ENCODE measurements at places on chromosomes 5 and 9.

DNA sequence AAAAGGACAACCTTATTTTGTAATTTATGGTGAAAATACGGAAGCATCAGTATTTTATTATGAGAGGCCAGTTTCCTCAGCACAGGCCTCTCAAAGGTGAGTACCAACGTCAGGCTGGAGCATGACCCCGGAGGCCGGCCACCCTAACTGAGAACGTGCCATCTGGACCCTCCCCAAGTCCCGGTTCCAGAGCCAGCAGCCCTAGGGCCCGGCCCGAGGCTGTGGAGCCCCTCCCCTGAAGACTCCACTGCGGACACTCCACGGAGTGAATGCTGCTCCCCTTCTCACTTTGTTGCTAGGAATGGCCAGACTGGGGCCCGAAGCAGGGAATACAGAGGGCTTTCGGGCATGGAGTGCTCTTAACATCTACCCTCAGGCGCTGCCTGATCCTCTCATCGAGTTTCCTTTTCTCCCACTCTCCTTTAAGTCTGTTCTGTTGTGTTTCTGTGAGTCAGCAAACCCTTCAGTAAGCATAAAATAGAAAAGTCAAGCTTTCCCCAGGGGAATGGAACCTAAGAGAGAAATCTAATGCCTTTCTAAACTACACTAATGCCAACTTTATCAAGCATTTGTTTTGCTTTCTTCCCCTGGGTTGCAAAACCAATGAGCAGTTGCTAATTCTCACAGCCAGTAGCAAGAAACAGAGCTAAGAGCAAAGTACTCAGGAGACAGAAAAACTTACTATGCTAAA is 4.5 kb downstream of the BRD9 start:
- DNase-seq, result no peak

- DNase-seq, result no peak
Observed at GRCh38 chr9:90308691-90309090, 333.9 kb downstream of the DIRAS2 start.

DNA sequence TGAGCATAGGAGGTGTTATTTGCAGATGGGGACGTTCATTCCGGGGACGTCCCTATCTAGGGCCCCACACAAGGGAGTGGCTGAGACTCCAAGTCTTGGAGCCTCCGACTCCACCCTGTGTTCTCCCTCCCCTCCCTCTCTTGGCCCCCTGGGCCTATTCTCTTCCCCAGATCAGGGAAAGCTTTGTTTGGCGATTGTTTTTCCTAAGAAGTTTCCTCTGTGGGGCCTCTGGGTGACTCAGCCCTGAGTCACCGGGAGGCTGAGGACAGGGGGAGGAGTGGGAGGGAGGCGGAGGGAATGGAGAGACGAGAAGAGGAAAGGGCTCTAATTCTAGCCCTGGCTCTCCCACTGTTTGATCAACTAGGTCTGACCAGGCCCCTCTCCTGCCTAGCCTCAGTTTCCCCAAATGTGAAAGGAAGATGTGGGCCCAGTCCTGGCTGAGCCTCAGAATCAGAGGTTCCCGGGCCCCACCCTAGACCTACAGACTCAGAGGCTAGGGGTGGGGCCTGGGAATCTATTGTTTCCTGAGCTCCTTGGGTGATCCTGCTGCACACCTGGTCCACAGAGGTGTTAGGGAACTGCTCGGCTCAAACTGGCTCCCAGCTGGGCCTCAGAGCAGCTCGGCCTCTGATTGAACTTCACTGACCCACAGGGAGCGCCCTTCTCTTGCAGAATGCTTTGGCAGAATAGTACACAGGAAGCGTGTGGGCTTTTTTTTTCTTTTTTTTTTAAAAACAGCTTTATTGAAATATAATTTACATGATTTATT is 19.2 kb downstream of the GSN start:
- DNase-seq, result no peak

DNA sequence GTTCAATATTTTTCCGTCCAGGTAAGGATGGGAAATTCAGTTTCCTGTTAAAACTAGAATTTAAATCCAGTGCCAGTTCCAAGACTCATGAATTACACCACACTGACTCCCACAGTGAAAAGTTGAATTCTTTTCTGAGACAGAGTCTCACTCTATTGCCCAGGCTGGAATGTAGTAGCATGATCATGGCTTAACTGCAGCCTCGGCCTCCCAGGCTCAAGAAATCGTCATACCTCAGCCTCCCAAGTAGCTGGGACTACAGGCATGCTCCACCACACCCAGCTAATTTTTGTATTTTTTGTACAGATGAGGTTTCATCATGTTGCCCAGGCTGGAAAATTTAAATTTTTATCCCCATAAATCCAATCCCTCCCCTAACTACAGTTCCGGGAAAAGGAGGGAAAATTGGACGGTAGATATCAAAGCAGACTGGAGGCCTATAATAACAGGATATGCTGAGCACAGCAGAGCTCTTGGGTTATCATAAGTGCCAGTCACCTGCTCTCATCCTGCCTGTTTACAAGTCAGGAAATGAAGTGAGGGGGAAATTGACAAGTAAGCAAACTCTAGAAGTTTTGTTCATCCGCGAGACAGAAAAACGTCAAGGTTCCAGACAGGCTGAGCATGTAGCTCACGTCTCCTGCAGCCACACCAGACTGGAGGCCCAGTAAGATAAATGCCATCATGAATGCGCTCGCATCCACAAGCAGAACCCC is 105.7 kb downstream of the UGCG start:
- DNase-seq, result no peak

- no peak for DNase-seq
Observed at GRCh38 chr9:138048184-138048583, 170.6 kb downstream of the CACNA1B start.

GRCh38 chr9:92291577-92291976 is 1.9 kb downstream of the IARS1 start:
- no peak for DNase-seq

GRCh38 chr9:133674091-133674490 is 37.9 kb downstream of the DBH start:
- no peak for DNase-seq

DNA sequence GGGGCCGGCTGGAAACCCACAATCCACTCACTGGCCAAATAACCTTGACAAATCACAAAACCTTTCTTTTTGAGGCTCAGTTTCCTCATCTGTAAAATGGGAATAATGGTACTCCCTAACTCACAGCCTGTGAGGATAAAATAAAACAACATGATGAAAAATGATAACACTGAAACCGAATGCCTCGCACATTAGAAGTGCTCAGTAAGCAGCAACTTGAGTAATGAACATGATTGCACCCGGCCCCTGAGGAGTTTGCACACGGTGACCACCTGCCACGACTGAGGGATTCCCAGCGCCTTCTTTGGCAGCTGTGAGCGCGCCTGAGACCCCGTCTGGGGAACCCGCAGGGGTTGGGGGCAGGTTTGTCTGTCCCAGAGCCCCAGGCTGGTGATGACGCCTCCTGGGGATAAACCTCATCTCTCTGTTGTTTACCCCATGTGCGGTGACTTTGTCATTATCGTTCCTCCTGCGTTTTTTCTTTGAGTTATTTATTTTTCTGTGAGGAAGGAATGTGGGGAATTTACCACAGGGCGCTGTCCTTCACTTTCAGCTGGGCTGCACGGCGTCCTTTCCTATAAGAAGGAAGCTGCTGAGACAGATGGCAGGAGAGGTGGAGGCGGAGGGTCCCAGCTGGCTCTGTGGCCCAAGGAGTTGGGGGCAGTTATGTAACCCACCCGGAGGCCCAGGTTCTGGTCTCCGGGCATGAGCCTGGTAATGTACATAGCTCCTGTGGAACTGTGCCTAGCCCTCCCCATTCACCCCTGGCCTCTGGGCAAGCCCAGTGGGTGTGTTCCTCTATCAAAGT is 3.0 kb upstream of the SYNPO start:
- DNase-seq, result no peak

GRCh38 chr5:3300726-3301125 is 294.9 kb upstream of the IRX1 start:
- DNase-seq, result no peak

DNA sequence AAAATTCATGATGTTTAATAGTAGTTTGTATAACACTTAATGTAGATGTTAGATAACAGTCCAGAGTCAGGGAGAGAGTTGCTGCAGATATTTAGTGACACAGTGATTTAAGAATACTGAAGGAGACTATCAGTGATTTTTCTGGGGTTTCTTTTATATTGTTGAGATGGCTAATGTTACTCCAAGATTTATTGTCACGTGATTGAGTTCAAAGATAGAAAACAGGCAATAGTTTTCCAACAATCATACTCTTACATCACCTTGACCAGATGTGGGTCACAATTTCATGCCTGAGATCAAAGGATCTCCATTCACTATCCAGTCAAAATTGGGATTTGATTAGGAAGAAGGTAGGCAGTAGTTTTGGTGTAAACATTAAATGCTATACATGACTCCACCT is 580.0 kb upstream of the ARRDC3 start:
- no peak for DNase-seq

DNA sequence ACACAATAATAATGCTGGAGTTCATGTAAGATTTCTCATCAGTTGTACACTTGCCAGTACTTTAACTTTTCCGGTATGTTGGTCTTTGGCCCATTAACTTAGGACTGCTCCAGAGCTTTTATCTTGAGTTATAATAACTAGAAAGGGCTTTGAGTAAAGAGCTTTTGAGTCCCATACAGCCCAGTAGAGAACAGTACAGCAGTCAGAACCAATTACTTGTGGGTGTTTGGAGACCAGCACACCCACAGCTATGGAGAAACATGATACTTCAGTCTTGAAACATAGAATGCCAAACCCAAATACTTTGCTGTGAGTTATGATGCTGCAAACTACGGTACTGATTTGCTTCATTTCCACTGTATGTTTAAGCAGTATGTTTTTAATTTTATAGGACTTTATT is 374.3 kb downstream of the CCDC171 start:
- no peak for DNase-seq

GRCh38 chr5:60960591-60960990 is 15.6 kb downstream of the NDUFAF2 start:
- no peak for DNase-seq

DNA sequence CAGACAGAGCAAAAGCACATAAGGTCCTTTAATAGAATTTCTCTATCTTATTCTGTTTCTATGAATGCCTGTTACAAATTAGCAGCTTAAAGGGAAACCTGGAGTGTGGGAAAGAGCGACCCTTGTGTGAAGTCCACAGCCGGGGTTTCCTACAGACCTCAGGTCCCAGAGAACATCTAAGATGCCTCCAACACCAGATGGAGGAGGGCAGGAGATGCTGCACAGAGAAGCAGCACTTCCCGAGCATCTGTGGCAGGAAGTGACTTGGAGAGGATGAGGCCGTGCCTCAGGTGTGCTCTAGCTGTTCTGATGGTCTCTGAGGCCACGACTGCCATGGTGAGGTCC is 26.8 kb downstream of the IRF1 start:
- DNase-seq, result no peak

- no peak for DNase-seq
Observed at GRCh38 chr9:71770170-71770569, 1.9 kb upstream of the CEMIP2 start.

DNA sequence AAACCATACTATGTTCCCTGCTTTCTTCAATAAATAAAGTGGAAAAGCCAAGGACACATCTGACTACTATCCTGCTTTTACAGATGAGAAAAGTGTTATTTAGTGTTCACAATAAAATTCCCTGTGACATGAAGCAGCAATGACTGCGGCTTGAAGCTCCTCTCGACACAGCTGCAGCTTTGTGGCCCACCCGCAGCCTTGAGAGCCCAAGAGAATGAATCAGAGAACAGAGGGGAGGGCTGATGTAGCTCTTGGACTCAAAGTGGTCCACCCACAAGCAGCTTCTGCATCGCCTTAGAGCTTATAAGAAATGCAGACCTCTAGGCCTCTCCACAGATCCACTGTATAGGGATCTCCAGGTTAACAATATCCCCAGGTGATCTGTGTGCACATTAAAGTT is 181.3 kb upstream of the GNA14 start:
- no peak for DNase-seq

- DNase-seq, result no peak
Observed at GRCh38 chr5:72662936-72663335, 153.5 kb upstream of the TNPO1 start.

- no peak for DNase-seq
Observed at GRCh38 chr5:113474100-113474728, 14.0 kb downstream of the MCC start.

DNA sequence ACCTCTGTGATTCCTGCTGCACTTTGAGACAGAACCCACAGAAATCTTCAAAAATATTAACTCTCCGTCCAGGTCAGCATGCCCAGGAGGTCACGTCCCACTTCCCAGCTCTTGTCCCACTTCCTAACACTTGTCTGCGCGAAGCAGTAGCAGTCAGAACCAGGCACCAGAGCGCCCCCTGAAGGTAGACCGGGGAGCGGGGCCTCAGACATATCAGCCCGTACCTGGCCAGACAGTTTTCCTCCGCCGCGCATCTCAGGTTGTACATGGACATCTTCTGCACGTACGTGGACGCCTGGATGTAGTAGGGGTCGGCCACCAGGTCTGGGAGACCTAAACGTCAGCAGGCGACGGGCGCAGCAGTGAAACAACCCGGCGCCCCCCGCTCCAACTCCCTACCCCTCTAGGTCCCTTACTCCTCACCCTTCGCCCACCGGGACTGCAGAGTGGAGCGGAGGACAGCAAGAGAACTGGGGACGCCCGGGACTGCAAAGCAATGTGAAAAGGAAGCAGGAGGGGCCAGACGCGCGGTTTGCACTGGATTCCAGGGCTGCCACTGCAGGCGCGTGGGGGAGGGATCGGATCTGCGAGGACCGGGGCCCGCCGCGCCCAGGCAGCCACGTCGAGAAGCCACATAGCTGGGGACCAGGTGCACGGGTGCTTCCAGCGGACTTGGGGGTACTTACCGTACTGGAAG is 1.2 kb downstream of the LOX start:
- DNase-seq, result peak; percentile 36

DNA sequence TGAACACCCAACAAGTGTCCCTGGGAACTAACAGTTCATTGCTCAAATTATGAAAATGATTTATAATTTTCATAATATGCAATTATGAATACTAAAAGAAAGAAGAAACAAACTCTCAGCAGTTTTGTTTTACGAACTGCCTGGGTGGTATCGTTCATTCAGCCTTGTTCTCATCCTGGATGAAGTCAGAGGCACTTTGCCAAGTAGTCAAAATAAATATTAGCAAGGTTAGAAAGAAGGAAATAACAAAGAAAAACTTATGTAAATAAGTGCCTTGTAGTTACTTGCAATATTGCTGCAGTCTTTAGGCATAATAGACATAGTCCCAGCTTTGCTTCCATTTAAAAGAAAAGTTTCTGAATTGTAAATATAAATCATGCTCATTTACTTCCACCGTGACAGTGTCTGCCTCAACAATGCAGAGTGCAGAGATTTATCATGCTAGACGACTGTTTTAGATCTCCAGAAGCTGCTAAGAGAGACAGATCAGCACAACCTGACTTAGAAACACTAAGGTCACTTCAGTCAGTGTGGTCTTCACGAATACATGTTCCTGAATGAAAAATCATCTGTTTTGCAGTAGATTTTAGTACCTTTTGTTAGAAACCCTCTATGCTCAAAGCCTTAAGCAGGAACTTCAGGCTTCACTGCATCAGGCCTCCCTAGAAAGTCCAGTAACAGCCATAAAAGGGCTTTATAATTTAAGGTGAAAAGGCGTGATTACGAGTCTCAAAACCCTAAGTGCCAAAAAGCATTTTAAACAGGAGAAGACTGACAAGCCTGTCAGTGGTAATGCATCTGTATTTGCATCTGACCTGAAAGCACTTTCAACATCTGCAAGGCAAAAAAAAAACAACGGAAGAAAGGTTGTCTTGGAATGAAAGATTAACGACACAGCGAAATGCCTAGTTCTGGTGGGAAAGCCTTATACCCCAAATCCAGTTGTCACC is 92.1 kb downstream of the TMEM167A start:
- DNase-seq, result no peak
